ENCODE measurements at places on chromosomes 4 and X. TPM values are rescaled to one million over a fixed set of nuclear protein-coding genes. Genes with fewer than 3 reads are reported as not detected.
A peak's percentile ranks its signal among the peaks of the same experiment; 100 is the strongest.

DNA sequence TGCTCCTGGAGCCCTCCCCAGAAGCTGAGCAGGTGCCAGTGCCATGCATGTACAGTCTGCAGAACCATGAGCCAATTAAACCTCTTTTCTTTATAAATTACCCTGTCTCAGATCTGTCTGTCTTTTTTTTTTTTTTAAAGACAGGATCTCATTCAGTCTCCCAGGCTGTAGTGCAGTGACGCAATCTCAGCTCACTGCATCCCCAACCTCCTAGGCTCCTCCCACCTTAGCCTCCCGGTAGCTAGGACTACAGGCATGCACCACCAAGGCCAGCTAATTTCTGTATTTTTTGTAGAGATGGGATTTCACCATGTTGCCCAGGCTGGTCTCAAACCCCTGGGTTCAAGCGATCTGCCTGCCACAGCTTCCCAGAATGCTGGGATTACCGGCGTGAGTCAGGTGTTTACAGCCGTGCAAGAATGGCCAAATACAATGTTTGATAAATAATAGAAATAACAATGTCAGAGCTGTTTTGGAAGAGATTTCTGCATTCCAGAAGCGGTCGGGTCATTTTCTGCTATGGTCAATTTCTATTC, 68.8 kb downstream of the SLC2A9 start:
- no peaks in the 10 kb centered on the region for H3K36me3 ChIP-seq
- H3K4me3 ChIP-seq: no peak overlapping the region
- H3K27ac ChIP-seq: no peak overlapping the region
- no peaks in the 10 kb centered on the region for H3K27me3 ChIP-seq
- DNase-seq: no peak

DNA sequence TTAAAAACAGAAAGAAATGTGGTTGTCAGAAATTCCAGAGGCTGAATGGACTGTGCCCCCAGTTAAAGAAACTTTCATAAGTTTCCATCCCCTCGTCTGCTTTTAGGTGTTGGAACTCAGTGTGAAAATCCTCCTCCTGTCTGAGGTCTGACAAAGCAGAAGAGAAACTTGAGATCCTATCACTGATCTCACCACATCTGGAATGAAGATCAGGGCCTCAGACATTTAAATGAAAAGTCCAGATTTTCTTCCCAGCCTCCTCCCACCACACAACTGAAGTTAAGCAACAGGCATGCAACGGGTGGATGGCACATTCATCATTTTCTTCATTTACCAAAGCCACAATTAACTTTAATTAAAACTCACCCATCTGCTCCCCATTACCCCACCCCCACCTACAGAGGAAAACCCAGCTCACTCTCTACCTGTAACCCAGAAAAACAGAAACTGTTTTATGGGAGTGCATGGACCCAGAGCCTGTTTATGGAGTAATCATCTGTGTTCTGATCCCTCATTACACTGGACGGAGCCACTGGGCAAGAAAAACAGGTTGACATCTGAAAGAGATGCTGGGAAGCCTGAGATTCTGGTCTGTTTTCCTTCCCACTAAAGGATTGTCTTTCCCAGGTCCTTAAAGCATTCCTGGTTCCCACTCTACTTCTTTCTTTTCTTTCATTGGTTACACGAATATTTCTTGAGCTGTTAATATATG, 58.1 kb upstream of the HOPX start:
- peaks cover 5% of the 10 kb centered on the region for H3K4me1 ChIP-seq
- H3K4me3 ChIP-seq: no peak overlapping the region
- no peaks in the 10 kb centered on the region for H3K36me3 ChIP-seq
- DNase-seq: peak; percentile 32
- peaks cover 8% of the 10 kb centered on the region for H3K27me3 ChIP-seq

FAM9B gene
- total RNA-seq: not detected

- H3K27ac ChIP-seq: no peak overlapping the region
- H3K27me3 ChIP-seq: no peaks in the 10 kb centered on the region
- H3K4me1 ChIP-seq: peaks cover 4% of the 10 kb centered on the region
- DNase-seq: peak; percentile 45
- H3K4me3 ChIP-seq: no peak overlapping the region
- no peaks in the 10 kb centered on the region for H3K36me3 ChIP-seq
Measured at GRCh38 chrX:17521871-17522693, 147.1 kb downstream of the NHS start.

KLB gene
- not detected for total RNA-seq

DNA sequence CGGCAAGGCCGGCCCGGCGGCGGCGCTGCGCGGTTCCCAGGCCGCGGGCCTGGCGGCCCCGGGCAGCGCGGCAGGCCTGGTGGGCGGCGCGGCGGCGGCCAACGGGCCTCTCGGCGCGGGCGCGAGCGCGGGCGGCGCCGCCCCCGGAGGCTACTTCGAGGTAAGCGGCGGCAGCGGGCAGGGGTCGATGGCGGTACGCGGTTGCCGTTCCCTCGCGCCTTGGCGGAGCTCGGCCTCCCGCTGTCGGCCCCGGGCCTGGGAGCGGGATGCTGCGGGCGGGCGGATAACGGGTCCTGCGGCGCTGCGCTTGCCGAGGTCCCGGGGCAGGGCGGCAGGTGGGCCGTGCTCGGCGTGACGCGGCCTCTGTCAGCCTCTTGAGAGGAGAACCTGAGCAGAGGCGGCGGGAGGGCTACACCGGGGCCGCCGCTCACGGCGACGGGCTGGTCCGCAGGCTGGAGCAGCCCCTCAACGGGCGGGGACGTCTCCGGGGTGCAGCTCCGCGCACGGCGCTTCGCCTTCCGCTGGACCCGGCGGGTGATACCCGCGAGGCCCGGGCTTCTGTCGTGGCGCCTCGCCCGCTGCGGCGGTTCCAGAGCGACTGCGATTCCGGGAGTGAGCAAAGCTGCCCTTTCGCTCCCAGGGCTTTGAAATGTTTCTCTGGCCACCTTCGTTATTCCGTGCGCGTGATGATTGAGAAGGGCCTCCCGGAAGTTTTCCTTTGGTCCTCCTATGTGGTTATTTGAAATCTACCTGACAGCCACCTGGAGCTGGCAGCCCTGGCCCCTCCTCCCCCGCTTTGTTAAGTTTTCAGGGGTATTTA, 774 bp downstream of the FAM193A start:
- H3K4me1 ChIP-seq: peaks cover 4% of the 10 kb centered on the region
- no peaks in the 10 kb centered on the region for H3K27me3 ChIP-seq
- peak overlapping the region; percentile 99 for H3K4me3 ChIP-seq
- H3K36me3 ChIP-seq: peaks cover 2% of the 10 kb centered on the region

DNA sequence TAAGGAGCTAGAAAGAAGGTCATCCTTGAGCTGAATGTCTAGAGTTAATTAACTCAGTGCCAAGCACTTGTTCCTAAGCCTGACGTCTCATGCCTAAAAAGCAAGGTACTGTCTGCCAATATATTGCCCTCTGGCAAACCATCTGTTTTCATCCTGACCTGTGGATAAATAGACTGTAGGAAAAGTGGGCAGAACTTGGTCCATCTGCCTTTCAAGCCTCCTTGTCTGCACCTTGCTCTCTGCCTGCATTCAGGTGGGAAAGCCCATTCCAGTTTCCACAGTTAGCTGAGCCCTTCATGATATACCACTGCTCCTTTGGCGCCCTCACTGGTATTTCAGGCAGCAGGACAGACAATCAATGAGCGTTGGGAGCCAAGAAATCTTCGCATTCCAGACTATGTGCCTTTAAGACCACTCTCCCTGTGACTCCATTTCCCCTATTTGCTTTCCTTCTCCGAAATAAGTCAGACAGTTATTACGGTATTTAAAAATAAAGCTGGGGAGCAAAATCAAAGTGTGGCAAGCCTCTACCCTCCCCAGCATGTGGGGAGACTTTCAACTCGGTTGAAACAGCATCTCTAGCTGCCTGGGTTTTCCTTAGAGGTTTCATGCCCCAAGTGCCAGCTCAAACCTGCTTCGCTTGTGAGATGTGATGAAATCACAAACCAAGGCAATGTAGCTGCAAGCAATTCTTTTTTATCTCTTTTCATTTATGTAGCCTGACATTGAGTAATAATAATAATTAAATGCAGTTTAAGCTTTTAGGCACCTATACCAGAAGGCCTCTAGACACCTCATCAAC, 2.5 kb upstream of the CCDC149 start:
- H3K4me3 ChIP-seq: no peak overlapping the region
- no peak for DNase-seq
- H3K27ac ChIP-seq: no peak overlapping the region
- H3K4me1 ChIP-seq: peaks cover 6% of the 10 kb centered on the region
- no peaks in the 10 kb centered on the region for H3K36me3 ChIP-seq

DNA sequence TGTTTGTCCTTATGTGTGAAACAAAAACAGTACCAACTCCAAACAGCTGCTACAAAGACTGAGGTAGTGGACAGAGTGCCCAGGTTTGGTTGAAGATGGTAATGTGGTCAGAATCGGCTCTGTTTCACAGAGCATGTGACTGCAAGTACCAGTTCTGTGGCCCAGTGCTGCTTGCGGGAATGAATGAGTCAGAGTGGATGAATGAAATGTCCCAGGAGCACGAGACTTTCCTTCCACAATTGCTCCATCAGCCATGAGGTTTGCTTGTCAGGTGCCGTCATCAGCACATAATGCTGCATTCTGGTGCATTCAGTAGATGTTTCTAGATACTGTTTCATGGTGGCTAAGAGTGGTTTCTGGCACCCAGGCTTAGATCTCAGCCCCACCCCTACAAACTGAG, 84.2 kb downstream of the GPR143 start:
- no peak overlapping the region for H3K27ac ChIP-seq

- no peak overlapping the region for H3K4me3 ChIP-seq
- H3K27me3 ChIP-seq: no peaks in the 10 kb centered on the region
- no peak for DNase-seq
- H3K36me3 ChIP-seq: no peaks in the 10 kb centered on the region
- no peak overlapping the region for H3K27ac ChIP-seq
Measured at GRCh38 chrX:129525162-129525561, 1.9 kb upstream of the SMARCA1 start.

DNA sequence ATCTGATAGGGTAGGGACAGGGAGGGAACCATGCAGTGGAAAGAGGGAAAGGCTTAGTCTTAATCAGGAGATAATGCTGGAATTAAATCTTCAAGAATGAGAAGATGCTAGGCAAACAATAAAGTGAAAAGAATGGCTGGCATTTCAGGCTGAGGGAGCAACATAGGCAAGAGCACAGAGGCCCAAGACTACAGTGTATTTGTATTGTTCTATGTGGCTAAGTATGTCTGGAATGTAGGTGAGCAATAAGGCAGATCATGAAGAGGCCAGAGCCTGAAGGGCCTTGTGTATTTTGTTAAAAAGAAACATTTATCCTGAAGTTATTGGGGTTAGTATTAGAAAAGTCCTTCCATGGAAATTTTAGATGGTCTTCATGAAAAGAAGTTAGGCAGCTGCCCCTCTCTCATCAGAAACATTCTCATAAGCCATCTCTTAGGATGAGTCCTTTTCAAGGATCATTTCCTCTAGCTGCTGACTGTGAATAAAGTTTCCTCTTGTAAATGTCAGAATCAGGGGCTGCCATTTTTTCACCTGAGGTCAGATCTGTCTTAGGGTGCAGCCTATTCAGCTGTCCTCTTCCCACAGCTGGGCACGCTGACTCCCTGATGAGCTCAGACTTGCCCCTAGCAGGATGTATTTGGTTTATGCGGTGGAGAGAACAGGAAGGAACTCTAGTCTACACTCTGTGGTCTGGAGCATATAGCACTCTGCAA, 46.3 kb downstream of the ATP10D start:
- DNase-seq: peak; percentile 90
- peaks cover 13% of the 10 kb centered on the region for H3K4me1 ChIP-seq
- H3K36me3 ChIP-seq: peaks cover 2% of the 10 kb centered on the region
- peak overlapping the region; percentile 39 for H3K27ac ChIP-seq

USP17L17 gene
- total RNA-seq: not detected

PAK3 gene
- total RNA-seq: 0.56 TPM

- H3K36me3 ChIP-seq: no peaks in the 10 kb centered on the region
- no peak overlapping the region for H3K4me3 ChIP-seq
- no peaks in the 10 kb centered on the region for H3K27me3 ChIP-seq
- no peak for DNase-seq
Measured at GRCh38 chr4:161991811-161992210, 172.0 kb downstream of the FSTL5 start.

DNA sequence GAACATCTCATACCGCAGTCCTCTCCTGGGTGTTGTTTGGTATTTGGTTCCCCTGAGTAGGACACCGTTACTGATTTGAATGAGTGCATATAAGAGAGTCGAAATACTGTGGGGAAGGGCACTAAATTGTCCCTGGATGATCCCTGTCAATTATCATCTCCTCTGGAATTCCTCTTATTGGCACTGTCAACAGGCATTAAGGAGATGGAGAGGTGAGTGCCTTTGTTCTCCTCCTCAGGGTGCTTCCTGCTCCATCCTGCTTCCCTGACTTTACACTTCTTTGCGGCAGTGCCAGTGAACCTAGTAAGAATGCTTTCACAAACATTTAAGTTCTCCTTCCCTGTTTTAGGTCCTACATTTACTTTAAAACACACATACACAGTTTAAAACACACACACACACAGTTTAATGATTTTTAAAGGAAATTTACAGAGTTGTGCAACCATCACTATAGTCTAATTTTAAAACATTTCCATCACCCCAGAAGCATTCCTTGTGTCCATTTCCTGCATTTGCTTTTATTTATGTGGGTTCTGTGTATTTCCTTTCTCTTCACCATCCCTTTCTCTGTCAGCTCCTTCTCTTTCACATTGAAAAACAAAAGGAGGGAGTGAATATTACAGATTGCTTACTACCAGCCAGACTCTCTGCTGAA, 20.9 kb upstream of the ZRSR2 start:
- peak; percentile 22 for DNase-seq
- H3K27ac ChIP-seq: peak overlapping the region; percentile 51
- 0 out of 2 replicates have a peak, but pooled peaks cover 1% of the 10 kb centered on the region for H3K36me3 ChIP-seq
- no peaks in the 10 kb centered on the region for H3K27me3 ChIP-seq

TMPRSS11F gene
- total RNA-seq: not detected

DCAF4L1 gene
- total RNA-seq: 0.18 TPM

GRCh38 chr4:122687531-122688061, 44.9 kb upstream of the BBS12 start:
- H3K4me3 ChIP-seq: no peak overlapping the region
- DNase-seq: no peak
- no peaks in the 10 kb centered on the region for H3K36me3 ChIP-seq
- H3K27me3 ChIP-seq: no peaks in the 10 kb centered on the region

DNA sequence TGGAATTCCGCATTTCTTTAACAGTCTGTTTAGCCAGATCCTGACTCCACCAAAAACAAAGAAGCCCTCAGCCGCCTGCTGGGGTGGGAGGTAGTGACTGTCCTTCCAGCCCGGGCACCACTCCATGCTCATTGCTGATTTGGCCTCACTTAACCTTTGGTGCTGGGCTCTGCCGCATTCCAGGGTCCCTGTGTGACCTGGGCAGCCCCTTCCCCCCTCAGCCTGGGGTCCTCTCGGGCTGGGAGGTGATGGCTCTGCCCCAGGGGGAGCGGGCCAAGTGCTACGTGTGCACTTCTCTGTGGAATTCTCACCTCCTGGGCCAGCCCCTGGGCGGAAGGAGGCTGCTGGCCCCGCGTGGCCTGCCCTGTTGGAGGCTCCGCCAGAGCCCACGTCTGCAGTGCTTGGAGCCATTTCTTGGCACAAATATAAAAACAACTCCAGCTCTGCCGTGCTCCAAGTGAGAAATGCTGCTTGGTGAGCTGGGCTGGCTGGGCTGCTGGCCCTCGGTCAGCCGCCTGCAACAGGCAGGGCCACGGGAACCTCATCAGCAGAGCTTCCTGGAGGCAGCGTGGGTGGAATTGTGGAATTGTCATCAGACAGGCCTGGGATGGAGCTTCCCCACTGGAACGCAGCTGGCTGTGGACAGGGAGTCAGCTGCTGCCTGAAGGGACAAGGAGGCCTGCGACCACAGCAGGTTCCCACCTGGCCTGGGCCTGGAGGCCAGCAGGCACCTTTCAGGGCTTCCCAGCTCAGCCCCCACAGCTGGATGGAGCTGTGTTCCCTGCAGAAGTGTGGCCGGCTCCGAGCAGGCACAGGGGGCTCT, 66.0 kb downstream of the TRMT44 start:
- DNase-seq: peak; percentile 74
- H3K4me1 ChIP-seq: peaks cover 17% of the 10 kb centered on the region
- H3K27me3 ChIP-seq: peaks cover 18% of the 10 kb centered on the region
- no peak overlapping the region for H3K4me3 ChIP-seq
- peak overlapping the region; percentile 70 for H3K27ac ChIP-seq

GRPR gene
- total RNA-seq: 16.4 TPM

All from IMR-90 (cell line).